ENCODE measurements at places on chromosomes 5 and 9.

DNA sequence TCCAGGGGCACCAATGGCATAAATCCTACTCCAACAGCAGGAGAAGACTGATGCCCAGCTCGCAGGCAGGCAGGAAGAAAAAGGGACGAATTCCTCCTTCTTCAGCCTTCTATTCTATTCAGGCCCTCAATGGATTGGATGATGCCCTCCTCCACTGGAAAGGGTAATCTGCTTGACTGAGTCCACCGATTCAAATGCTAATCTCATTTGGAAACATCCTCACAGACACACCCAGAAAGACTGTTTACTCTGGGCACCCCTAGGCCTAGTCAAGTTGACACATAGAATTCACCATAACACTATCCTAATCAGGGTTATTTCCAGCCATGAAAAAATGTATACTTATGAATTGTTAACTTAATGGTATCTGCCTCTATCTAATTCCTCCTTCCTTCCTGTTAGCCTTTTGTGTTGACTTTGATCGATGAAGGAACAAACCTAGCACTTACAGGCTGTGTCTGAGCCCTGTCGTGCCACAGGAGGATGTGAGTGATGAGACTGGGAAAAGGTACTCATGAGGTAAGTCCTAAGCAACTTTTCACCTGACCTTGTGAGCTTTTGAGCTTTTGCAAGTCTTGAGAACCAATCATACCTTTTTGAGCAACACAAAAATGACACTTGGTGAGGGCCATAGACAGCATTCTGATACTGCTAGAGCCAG lies 36.5 kb downstream of the FOXD1 start:
- no peak for DNase-seq

GRCh38 chr9:37374892-37375291 lies 47.6 kb upstream of the GRHPR start:
- no peak for DNase-seq

DNA sequence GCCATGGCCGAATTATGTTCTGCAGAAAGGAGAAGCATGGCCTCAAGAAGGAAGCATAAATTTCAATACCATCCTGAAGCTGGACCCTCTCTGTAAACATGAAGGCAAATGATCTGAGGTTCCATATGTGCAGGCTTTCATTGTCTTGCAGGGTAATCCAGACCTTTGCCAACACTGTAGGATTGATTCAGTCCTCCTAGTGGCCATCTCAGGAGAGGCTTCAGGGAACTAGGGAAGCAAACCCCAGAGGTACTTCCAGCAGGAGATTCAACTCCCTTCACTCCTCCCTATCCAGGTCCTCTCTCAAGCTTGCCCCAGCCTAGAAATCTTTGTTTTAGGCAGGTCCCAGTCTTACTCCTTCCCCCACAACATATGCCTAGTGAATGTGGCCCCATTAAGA lies 99.3 kb upstream of the HCN1 start:
- DNase-seq = no peak

DNA sequence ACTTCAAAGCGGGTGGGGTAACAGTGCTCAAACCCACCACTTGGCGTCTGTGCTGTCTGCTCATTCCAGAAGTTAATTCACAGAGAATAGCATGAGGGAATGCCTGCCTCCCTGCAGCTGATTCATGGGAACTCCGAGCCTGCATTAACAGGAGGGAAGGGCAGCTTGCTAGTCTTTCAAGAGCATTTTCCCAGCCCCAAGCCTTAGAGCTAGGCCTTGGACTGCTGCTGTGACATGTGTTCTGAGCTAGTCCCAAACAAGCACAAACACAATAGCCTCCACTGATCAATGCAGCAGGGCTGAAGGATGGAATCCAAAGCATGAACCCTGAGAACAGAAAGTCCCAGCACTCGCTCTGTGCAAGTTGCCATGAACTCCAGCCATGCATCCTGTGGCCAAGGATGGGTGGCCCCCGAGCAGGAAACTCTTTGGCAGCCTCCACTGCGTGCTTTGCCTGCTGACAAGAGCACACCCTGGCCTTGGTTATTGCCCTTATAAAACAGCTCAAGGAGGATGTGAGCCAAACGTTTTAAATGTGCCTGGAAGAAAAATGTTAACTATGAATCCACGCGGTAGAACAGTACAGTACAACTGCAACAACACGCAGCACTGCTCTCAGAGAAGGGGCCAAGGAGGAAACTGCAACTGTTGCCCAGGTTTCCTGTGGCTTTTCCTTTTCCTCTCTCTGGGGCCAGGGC lies 653.1 kb upstream of the KLF4 start:
- no peak for DNase-seq
